Activated CD4-positive, alpha-beta T cell treated with anti-CD3 and anti-CD28 coated beads for 36 hours (primary cell): ENCODE measurements at places on chromosomes 5 and 9. TPM values are rescaled to one million over a fixed set of nuclear protein-coding genes. Genes with fewer than 3 reads are reported as not detected.

F2RL2 gene
- total RNA-seq, result not detected

EHMT1 gene
- 66.6 TPM for total RNA-seq

SHOC1 gene
- total RNA-seq, result not detected

IZUMO3 gene
- not detected for total RNA-seq

TLX3 gene
- not detected for total RNA-seq

GRCh38 chr5:113266227-113266912 lies 168.4 kb downstream of the TSSK1B start:
- no peak for DNase-seq

PDLIM4 gene
- total RNA-seq, result 0.23 TPM
